NCI-H446 (cell line): ENCODE measurements at places on chromosomes 6 and 20.

DNA sequence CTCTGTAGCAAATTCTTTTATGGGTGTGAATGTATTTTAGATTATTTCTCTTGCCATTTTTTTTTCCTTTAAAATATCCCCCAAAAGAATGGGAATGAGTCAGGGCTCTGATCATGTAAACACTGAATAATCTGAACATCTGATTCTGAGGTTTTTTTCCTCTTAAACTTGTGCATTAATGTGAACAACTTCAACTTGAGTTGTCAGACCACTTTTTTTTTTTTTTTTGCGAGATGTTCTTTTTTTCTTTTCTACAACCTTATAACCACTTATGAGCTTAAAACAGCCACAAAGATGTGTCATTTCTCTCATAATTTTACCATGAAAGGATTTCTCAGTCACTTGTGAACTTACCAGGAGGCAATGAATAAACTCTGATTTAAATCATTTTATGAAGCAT, 85.3 kb downstream of the TBC1D7 start:
- DNase-seq, result no peak

DNA sequence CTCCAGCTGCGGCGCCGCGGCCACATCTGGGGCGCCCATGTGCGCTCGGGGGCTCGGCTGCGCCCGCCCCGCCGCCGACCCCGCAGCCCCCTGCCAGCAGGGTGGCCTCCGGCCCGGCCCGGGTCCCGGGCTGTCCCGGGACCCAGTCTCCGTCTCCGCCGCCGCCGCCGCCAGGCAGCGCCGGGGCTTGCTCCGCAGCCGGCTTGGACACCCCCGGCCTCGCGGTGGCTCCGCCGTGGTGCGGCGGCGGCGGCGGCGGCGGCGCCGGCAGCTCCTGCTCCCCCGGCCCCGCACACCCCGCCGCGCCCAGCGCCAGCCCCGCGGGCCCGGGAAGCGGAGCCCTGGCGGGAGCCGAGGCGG, 219 bp downstream of the ISM1 start:
- DNase-seq, result no peak

DNA sequence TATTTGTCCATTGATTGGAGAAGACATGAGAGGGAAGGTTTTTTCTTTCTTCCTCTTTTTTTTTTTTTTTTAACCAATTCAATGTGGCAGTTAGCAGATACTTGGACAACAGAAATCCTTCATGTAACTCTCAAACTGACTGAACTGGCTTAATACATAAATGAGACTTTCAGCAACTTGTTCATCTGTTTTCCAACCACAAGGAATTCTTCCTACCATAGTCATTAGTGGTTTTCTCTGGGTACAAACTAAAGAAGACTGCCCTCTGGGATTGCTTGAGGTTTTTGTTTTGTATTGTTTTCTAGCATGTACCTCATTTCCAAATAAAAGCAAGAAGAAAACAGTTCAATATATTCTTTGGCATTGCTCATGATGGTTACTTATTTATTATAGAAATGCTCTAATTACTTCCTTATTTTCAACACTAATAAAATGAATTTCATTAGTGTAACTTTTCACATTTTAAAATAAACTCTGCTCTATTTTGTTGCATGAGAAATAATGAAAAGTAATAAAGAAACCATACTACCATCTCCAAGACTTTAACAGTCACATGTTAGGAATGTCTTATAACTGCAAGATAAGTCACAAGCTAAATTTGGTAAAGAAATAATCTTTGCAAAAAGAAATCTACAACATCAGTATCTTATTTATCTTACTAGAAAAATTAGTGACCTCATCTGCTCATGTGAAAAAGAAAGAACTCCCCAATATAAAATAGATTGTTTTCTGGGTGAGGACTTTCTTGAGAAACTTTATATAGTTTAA, 52.0 kb downstream of the ME1 start:
- DNase-seq, result no peak

GRCh38 chr6:157337751-157338150, 14.4 kb upstream of the TMEM242 start:
- no peak for DNase-seq

DNA sequence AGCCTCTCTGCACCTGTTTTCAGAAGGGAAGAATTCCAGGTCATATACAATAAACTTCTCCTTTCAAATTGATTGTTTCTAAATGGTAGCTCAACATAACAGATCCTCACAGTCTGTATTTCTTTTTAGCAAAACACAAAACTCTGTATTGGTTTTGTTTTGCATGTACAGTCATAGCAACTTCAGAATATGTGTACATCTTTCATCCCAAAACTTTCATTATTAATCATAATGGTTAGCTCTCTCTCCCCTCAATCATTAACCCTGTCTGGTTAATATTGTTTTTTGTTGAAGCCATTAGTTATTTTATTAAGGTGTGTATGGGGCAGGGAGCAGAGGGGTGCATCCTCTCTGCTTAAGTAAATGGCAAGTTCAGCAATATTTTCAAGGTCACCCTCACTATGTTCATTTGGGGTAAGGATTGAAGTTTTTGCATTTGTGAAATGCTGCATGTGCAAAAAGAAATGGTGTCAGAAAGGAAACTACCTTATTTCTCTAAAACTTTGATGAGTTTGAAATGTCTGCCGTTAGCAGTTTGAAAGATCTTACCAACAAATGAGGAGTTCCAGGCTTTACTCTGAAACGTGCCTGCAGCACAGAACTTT, 136.8 kb upstream of the BTBD3 start:
- no peak for DNase-seq

DNA sequence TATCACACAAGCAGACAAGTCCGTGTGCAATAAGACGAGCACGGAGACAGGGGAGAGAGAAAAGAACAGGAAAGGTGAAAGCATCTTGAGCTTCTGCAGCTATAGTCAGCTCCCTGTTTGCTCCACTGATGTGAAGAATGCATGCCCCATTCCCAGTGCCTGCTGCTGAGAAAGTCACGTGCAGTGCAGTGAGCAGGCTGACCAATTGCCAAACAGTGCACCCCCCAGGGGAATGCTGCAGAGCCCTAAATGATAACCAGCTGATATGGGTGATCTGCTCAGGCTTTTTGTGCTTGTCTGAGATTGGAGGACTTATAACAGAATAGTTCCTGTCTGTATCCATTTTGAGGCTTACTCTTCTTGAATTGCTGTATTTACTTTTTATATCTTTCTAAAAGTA, 121.5 kb downstream of the PACRG start:
- no peak for DNase-seq

DNA sequence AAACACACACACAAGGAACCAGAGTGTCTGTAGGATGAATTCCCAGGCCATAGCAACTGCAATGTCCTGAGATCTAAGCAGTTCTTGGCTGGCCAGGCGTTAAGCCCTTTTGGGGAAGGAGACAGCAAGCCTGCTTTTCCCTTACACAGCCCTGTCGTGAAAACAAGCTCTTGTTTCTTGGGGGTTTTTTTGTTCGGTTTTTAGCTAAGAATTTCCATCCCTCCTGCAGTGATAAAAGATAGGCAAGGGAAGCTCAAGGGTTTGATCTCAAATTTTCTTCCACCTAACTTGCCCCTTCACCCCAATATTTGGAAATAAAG, 1.5 kb downstream of the TNFRSF21 start:
- DNase-seq, result no peak

DNA sequence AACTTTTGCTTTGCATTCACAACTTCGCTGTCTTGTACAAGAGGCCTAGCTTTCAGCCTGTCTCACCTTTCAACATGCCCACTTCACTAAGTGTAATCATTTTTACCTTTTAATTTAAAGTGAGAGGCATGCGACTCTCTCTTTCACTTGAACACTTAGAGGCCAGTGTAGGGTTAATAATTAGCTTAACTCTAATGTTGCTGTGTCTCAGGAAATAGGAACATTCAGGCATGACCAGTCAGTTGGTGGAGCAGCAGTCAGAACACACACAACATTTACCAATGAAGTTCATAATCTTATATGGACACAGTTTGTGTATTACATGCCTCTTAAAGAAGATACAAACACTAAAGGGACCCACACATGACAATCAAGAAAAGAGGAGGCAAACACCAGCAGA, 47.6 kb downstream of the HTR1B start:
- DNase-seq, result no peak

GRCh38 chr20:57108218-57108617, 158.2 kb downstream of the BMP7 start:
- no peak for DNase-seq

DNA sequence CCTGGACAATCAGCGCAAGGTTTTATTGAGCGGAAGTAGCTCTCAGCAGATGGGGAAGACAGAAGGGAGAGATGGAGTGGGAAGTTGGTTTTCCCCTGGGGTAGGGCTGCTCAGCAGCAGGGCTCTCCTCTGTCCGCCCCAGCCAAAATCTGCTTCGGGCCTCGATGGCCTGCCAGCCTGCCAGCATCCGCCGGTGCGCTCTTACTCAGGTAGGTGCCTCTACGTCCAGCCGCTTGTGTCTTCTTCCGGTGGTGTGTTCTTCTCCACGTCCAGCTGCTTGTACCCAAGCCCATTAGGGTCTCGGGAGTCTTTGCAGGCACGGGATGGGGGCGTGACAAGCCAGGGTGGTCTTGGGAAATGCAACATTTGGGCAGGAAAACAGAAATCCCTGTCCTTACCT, 1340.0 kb upstream of the MAP3K7 start:
- no peak for DNase-seq

- no peak for DNase-seq
Observed at GRCh38 chr6:9295644-9296043, 860.3 kb upstream of the SLC35B3 start.

- DNase-seq, result no peak
Observed at GRCh38 chr6:38131527-38131965, 312.0 kb downstream of the ZFAND3 start.

- no peak for DNase-seq
Observed at GRCh38 chr20:56423886-56424285, 11.8 kb downstream of the CASS4 start.

DNA sequence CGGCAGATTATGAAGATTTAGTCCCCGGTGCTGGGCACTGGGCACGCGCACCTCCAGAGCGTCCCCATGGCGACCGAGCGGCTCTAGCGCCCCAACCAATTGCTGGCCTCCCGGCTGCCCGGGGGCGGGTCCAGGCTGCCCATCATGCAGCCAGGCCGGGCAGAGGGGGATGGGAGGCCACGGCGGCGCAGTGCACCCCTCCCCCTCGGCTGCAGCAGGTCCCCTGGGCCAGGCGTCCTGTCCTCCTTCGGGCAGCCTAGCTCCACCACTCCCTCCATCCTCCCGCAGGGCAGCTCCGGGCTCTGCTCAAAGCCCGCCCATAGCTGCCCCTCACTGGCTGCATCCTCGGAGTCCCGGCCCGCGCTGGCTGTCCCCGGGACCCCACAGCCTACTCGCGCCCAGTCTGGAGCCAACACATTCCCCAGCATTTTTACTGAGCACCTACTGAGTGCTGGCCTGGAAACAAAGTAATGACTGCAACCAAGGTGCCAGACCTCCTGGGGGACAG, 99.4 kb downstream of the ASXL1 start:
- no peak for DNase-seq

DNA sequence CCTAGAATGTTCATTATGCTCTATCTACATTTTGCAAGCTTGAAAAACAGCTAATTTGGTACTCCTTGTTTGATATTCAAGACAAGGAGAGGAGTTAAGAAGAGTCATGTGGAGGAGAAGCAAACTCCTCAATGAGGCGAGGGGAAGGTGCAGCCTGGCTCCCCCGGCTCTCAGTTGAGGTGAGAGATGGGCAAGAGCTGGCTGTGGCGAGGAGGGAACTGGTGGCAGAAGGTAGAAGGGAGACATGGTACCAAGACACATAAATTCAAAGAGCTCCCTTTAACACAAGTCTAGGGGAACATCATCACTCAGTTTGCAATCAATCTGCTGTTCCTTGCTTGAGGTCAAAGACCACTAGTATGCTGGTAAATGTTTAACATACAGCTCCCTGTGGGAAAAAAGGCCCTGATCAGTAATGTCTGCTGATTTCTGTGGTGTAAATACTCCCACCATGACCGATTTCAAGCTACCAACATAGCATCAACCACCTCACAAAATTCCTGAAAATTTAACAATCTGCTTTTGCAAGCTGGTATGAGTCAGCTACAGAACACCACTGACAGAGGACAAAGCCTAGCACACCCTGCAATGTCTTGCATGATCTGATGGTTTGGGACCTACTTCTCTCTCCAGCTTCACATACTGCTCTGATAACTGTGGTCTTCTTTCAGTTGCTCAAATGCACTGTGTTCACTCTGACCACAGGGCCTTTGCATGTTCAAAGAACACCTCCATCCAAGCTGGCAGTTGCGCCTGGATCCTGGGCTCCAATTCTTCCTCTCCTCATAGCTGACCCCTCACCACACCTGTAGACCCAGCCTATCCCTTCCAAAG, 516.3 kb upstream of the CHD6 start:
- no peak for DNase-seq

DNA sequence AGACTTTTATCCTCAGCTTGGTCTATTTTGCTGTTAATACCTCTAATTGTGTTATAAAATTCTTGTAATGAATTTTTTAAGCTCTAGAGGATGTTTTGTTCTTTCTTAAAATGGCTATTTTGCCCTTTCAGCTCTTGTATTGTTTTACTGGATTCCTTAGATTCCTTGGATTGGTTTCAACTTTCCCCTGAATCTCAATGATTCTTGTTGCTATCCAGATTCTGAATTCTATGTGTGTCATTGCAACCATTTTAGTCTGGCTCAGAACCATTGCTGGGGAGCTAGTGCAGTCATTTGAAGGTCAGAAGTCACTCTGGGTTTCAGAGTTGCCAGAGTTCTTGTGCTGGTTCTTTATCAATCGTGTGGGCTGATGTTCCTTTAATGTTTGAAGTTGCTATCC, 37.1 kb downstream of the OTOR start:
- DNase-seq, result no peak

DNA sequence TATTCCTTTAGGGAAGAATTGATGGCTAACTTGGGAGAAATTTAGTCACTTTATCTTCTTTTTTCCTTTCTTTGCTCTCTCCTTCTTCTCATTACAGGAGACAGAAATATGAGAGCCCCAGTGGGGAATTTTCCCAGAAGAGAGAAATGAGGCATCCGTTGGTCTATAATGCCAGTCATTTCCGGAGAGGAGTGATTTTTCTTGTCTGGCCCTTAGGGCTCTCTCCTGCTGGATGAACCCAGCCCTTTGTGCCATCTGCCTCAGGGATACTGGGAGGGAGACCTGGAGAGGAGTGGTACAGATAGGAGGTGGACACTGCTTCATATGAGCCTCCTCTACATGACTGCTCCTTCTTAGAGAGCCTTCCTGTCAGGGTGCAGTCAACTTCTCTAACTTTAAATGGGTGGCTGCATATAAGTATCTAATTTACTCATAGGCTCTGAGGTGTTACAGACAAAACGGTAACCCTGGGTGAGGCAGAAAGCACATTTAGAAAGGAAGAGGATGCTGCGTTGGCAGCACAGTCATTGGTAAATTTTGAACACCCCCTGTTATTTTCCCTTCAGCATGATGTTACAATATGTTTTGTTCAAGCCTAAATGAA, 21.9 kb downstream of the RIMS1 start:
- DNase-seq, result no peak

GRCh38 chr6:137754866-137755265, 112.2 kb upstream of the TNFAIP3 start:
- no peak for DNase-seq

GRCh38 chr6:49087369-49087768, 375.7 kb downstream of the MMUT start:
- DNase-seq, result no peak

DNA sequence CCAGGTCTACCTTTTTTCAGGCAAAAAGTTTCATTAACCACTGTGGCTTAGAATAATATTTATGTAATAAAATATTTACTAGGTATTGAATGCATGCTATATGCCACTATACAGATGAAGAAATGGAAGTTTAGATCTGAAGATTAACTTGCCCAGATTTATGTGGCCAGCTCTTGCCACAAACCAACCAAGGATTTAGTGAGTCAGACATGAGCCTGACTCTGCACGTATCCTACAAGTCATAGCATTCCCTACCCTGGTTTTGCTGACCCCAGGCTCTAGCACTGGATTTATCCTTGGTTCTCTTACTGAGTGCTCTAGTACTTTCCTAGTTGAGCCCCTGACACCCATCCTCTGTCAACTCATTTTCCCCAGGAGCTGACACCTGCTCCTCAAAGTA, 75.4 kb downstream of the ANKEF1 start:
- DNase-seq, result no peak
